ENCODE measurements at places on chromosomes 3 and 15. TPM values are rescaled to one million over a fixed set of nuclear protein-coding genes. Genes with fewer than 3 reads are reported as not detected.

Gene NUP210
- 1.3 TPM for total RNA-seq

Gene MAGI1
- total RNA-seq, result 30.6 TPM

Gene CLDN1
- total RNA-seq, result 116 TPM

Gene GPD1L
- 38.4 TPM for total RNA-seq

Gene GOLGA6A
- total RNA-seq, result not detected

Gene CHP1
- total RNA-seq, result 137 TPM

Gene ZBTB38
- 121 TPM for total RNA-seq

Gene GOLGA6D
- total RNA-seq, result not detected

Gene GABRA5
- total RNA-seq, result not detected

Gene PARP15
- 3.6 TPM for total RNA-seq

Gene APBA2
- 3.3 TPM for total RNA-seq

Gene SUMF1
- total RNA-seq, result 49.2 TPM

All from tibial nerve (tissue), 4 donors.